Aortic smooth muscle cell (primary cell): ENCODE measurements at places on chromosomes 1 and 21. TPM values are rescaled to one million over a fixed set of nuclear protein-coding genes. Genes with fewer than 3 reads are reported as not detected.

The SRRM1 gene
- 22.7 and 25.1 TPM in 2 replicates for total RNA-seq

The ADAM30 gene
- not detected in 2 replicates for total RNA-seq

The OR6K3 gene
- not detected in 2 replicates for total RNA-seq

The SPRR2E gene
- not detected in 2 replicates for total RNA-seq

The ZBTB37 gene
- total RNA-seq, result 7.5 and 7.8 TPM in 2 replicates

The CHODL gene
- total RNA-seq, result 0.25 and 0.26 TPM in 2 replicates

The B3GALT2 gene
- total RNA-seq, result 0.25 and 0.26 TPM in 2 replicates

The HMCN1 gene
- 151 and 368 TPM in 2 replicates for total RNA-seq

The SWT1 gene
- total RNA-seq, result 3.3 and 5.8 TPM in 2 replicates

The LORICRIN gene
- not detected in 2 replicates for total RNA-seq

The S100A7A gene
- total RNA-seq, result not detected in 2 replicates

The ARHGEF2 gene
- 63.7 and 69.6 TPM in 2 replicates for total RNA-seq

The TTC13 gene
- 14.2 and 16.9 TPM in 2 replicates for total RNA-seq

The CELA2A gene
- total RNA-seq, result not detected in 2 replicates

The TRAF3IP3 gene
- total RNA-seq, result not detected in 2 replicates

The RGS18 gene
- not detected in 2 replicates for total RNA-seq

The GPATCH2 gene
- 13.6 and 15.4 TPM in 2 replicates for total RNA-seq

The COL6A1 gene
- total RNA-seq, result 790 and 980 TPM in 2 replicates

The TIE1 gene
- total RNA-seq, result 12.3 and 16.9 TPM in 2 replicates

The SLC25A34 gene
- total RNA-seq, result 0.26 and 0.62 TPM in 2 replicates

The NCF2 gene
- under 0.01 and 0.19 TPM in 2 replicates for total RNA-seq

The OR2T27 gene
- total RNA-seq, result not detected in 2 replicates

The LCE3E gene
- not detected in 2 replicates for total RNA-seq

The C2CD4D gene
- total RNA-seq, result not detected in 2 replicates

The GNAT2 gene
- 0.19 and 0.40 TPM in 2 replicates for total RNA-seq

The KIF2C gene
- total RNA-seq, result 15.3 and 27.3 TPM in 2 replicates

The PLPPR4 gene
- 0.50 and 1.6 TPM in 2 replicates for total RNA-seq

The SPRR2F gene
- total RNA-seq, result not detected in 2 replicates

The PODN gene
- 5.8 and 7.6 TPM in 2 replicates for total RNA-seq

The CCDC181 gene
- total RNA-seq, result 0.92 and 1.1 TPM in 2 replicates

The CTTNBP2NL gene
- 14.4 and 20.7 TPM in 2 replicates for total RNA-seq

The PLEKHA6 gene
- total RNA-seq, result 0.31 and 1.5 TPM in 2 replicates

The RHEX gene
- not detected in 2 replicates for total RNA-seq

The CBS gene
- 8.7 and 9.8 TPM in 2 replicates for total RNA-seq

The TMEM51 gene
- total RNA-seq, result 2.7 and 4.2 TPM in 2 replicates

The ANGPTL1 gene
- 14.1 and 16.4 TPM in 2 replicates for total RNA-seq

The PPIAL4G gene
- total RNA-seq, result 0.06 TPM in 1 of 2 replicates, not detected in the other

The NKAIN1 gene
- total RNA-seq, result not detected in 2 replicates

The ZMYND12 gene
- total RNA-seq, result 0.56 and 0.92 TPM in 2 replicates
